ENCODE measurements at places on chromosomes 3 and 15.

GRCh38 chr15:77053709-77054108, 17.2 kb downstream of the TSPAN3 start:
- no peak for DNase-seq

DNA sequence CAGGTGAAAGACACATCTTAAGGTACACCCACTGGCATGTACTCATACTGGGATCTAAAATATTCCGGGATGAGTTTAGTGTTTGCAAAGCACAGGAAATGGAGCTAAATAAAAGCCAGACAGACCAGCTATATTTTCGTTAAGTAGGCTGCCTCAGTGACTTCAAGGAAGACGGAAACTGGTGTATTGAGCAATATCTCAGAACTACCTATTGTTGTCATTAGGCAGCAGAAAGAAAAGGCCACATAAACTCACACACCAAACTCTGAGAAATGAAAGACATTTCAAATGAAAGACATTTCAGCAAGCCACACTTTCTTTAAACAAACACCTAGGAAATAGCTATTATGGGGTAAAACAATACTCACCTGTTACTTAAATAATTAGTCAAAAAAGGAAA, 761.7 kb upstream of the SEMA6D start:
- no peak for DNase-seq

- DNase-seq: no peak
These were observed 574 bp downstream of the SLC38A3 start for GRCh38 chr3:50205413-50206276.

- no peak for DNase-seq
These were observed 37.3 kb downstream of the UBE3A start for GRCh38 chr15:25401501-25401900.

All from BE2C (cell line).